ENCODE measurements at places on chromosomes 11 and 22.

- DNase-seq = no peak
Observed at GRCh38 chr11:93733474-93733873, 7.8 kb downstream of the TAF1D start.

DNA sequence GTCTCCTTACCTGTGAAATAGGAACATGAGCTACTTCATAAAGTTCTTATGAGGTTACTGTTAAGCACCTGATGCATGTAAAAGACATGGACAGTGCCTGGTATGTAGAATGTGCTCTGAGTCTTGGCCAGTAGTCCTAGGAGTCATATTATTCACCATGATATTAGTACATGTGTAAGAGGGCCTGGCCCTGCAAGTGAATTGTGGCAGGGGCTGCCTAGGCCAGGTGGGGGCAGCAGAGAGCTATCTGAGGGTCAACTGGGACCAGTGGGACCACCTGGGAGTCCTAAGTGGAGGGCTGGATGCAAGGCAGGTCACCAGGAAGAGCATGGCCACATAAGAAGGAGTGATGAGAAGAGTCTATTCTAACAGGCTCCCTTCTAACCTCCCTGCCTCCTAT lies 529.5 kb downstream of the SOX6 start:
- DNase-seq = no peak

DNA sequence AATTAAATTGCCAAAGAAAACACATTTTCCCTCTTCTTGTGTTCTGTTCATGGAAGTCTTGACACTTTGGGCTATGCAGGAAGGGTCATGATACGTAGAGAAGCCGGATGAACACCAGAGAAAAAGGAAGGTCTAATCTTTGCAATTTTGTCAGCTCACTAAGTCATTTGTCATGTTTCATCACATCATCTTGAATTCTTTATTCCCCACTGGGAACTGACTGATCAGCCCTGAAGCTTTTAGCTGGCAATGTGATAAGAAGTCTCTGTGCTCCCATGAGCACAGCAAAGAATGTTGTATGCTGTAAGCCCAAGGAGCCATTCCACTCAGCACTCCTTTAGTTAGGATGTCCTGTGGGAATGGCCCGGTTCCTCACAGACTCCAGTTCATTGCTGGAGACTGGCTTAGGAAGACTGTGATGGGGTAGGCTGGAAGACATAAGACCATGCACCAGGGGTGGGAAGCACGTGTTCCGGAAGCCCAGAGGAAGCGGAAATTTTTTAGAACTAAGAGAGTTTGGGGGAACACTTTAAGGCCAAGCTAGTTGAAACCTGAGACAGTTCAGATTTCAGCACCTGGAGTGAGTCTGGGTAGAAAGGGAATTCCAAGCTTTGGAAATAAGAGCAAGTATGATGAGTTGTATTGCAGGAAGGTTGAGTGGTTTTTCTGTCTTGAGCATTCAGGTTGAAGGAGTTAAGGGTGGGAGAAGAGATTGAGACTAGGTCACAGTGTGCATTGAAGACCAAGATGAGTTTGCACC lies 306.7 kb upstream of the MTNR1B start:
- DNase-seq = no peak

- DNase-seq = no peak
Observed at GRCh38 chr11:30143098-30143705, 87.6 kb upstream of the FSHB start.

DNA sequence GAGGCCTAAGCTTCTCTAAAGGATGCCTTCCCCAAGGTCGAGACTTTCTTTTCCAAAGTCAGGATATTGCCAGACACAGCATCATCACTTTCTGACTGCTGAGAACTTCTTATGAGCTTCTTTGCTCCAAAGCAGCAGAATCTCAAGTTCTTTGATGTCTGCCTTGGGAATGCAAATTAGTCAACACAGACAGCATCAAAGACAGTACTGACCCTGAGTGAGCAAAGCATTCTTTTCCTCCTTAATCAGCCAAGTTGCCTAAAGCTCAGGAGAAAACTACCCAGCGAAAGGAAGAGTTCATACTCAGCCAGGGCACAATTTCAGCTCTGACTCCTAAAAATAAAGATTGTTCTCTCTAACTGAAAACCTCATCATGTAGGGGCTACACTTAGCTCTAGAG lies 98.0 kb downstream of the SLC36A4 start:
- DNase-seq = no peak

DNA sequence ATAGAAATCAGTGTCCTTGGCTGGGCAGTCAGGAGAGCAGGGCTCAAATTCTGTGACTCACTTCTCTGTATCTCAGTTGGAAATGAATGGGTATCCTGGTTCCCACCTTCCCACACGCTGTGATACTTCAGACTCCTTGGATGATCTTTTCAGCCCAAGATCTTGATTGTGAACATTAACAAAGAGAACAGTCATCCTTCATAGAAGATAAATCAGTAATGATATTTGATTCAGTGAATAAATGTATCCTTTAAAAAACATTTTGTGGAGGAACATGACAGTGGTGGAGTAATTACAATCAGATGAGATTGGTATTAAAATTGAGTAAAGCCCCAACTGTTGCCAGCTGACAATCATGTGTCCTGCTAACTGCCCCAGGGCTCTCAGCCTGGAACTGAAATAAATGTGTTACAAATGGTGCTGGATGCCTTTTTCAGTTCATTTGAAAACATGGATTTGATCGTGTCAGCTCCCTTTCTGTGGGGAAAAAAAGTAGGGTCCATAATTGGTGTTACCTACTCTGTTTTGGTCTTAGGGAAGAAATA lies 72.9 kb upstream of the OR5AN1 start:
- no peak for DNase-seq

DNA sequence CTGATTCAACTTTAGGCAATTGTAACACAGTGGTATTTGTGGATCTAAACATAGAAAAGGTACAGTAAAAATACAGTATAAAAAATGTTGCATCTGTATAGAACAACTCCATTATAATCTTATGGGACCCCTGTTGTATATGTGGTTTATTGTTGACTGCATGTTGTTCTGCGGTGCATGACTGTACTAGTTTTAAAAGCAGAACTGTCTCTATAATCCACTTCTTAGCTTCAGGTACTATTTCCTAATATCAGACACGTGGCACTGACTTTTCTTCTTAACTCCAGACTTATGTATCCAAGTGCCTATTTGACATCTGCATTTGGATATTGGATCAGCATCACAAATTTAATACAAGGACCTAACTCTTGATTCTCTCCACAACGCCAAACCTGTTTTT lies 41.1 kb downstream of the PACS1 start:
- no peak for DNase-seq

DNA sequence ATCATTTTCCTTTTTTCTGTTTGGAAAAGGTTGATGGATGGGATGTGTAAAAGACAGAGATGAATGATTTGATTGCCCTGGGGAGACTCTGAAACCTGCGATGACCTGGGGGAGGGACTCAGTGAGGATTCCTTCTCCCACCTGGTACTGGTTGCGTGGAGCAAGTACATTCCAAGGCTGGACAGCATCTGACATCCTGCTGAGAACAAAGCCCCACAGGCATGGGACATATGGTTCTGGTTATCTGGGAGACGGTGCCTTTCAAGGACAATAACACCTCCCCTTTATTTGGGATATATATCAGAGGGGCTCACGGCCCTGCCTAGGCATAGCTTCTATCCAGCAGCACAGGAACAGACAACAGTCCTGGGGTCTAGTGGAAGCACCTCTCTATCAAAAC lies 527.8 kb downstream of the METTL15 start:
- no peak for DNase-seq

GRCh38 chr22:50581950-50582492 lies 628 bp downstream of the CHKB start:
- DNase-seq = no peak

GRCh38 chr11:62132689-62133293 lies 9.0 kb downstream of the INCENP start:
- DNase-seq = no peak

DNA sequence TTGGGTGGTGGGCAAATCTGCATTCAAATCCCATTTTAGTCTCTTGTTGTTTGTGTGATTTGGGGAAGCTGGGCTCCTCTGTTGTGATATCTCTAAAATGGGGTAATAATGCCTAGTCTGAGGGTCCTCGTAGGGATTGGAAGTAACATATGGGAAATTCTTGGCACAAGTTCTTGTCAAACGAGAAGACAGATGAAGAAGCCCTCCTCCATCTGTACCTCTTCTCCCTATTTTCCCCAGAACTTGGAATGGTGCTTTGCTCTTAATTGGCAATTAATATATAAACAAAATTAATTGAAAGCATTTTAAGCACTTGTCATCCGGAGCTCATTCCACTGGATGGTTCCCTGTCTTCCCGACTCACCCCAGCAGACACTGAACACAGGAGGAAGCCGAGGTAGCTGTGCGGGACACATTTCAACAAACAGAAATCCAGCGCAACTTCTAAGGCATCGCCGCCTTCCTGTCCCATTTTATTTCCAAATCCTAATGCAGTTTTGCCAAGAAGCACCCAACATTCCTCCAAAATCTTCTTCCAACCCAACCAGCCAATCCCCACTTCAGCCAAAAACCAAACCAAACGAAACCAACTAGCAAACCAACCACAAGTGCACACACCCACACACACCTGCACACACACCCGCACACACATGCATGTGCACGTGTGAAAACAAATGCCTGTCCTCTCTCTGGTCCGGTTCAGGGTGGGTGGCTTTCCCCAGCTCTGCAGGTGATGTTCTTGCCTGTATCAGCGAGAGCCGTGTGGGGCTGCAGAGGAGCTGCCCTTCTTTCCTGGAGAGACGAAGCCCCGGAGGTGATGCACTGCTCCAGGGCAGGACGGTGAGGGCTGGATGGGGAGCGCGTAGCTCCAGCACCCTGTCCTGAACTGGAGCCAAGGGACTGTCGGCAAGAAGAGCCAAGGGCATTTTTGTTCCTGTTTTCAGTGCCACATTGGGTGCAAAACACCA lies 100.8 kb upstream of the B3GAT1 start:
- no peak for DNase-seq

DNA sequence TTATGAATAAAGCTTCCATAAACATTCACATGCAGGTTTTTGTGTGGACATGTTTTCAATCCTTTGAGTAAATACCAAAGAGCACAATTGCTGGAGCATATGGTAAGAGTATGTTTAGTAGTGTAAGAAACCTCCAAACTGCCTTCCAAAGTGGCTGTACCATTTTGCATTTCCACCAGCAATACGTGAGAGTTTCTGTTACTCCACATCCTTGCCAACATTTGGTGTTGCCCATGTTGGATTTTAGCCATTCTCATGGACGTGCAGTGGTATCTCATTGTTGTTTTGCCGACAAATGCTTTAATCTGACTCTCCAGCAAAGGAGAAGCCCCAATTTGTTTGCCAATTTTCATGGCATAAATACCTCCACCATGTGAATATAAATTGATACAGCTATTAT lies 103.9 kb upstream of the TMEM45B start:
- no peak for DNase-seq

- no peak for DNase-seq
Observed at GRCh38 chr11:4018641-4019040, 76.0 kb upstream of the RRM1 start.

- no peak for DNase-seq
Observed at GRCh38 chr11:128448200-128448886, 139.0 kb downstream of the ETS1 start.

- no peak for DNase-seq
Observed at GRCh38 chr22:19701420-19702145, 12.7 kb upstream of the SEPTIN5 start.

DNA sequence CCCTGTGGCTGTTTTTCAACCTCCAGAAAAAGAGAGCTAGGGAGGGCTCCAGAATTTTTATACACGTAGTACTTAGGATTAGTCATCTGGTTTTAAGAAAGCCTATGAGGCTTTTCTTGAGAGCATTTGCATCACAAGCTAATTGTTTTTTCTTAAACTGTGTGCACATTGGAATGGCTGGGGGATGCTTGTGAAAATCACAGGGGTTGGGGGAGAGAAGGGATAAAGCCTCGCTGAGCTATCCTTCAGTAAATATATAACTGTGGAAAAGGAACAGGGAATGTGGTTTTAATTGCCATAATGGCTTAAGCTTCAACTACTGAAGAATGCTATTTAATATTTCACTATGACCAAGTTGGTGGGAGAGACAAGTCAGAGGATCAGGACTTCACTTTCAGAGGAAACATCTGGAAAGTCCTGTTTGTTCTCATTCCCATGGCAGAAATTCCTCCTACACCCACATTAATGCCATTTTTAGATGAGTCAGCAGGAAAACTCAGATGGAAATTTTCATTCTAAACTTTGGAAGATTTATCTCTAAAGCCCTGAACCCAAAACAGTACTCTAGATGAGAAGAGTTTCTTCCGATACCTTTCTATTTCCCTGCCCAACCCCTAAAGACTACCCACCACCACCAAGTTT lies 591.3 kb downstream of the LRRC4C start:
- no peak for DNase-seq

Measured in right hindlimb (tissue), 1 donor.